ENCODE measurements at places on chromosomes 2 and 18. TPM values are rescaled to one million over a fixed set of nuclear protein-coding genes. Genes with fewer than 3 reads are reported as not detected.

SULT1C4 gene
- total RNA-seq = 8.8 TPM

RIF1 gene
- 31.7 TPM for total RNA-seq

DNA sequence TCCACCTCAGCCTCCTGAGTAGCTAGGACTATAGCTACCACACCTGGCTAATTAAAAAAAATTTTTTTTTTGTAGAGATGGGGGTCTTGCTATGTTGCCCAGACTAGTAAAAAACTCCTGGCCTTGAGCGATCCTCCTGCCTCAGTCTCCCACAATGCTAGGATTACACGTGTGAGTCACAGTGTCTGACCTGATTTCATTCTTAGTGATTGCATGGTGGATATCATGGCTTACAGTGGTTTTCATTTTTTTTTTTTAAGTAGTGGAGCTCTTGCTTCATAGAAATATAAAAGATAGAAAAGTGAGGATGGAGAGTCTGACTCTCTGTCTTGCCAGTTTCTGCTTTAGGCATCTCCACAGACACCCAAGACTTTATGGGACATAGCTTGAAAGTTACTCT is 83.6 kb downstream of the CDC42EP3 start:
- DNase-seq = no peak

DNA sequence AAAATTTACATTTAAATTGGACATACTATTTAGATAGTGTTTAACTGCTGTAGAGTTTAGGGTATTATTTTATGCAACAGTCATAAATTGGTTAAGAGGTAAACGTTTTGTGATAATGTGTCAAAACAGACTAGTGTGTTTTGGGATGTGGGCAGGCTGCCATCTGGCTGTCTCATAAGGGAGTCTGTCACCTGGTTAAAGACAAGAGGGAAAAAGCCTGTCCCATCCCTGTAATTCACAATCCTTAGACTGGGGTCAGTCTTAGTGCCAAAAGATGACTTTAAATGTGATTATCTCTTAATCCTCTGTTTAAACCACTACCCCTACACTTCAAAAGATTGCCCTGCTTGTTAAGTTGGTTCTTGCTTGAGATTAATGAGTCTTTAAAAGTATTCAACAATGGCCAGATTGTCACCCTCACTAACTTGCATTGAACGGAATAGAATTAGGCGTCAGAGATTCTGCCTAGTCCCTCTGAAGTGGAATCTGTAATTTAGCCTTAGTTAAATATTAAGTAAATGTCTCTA is 59.2 kb downstream of the SGPP2 start:
- DNase-seq = no peak

DNA sequence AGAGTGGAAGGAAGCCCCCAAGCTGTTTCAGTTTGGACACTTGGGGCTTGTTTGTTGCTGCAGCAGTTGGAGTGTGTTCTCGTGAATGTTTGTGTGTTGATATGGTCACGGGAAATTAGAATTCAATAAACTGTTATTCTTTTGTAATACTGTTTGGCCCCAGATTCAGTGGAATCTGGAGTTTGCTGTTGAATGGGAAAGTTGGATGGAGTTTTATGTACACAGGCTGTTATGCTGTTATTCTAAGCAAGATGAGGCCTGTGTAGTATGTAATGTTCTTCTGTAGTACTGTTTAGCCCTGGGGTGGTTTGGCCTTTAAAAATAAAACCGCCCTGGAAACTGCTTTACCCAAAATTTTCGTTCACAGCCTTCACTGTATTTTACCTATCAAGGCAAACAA is 810.4 kb upstream of the HS6ST1 start:
- DNase-seq = no peak
